ENCODE measurements at places on chromosomes 6 and 20.

GRCh38 chr6:106546261-106546690, 83.0 kb downstream of the RTN4IP1 start:
- no peak for DNase-seq

- no peak for DNase-seq
Measured at GRCh38 chr6:166330612-166331011, 11.7 kb downstream of the SFT2D1 start.

DNA sequence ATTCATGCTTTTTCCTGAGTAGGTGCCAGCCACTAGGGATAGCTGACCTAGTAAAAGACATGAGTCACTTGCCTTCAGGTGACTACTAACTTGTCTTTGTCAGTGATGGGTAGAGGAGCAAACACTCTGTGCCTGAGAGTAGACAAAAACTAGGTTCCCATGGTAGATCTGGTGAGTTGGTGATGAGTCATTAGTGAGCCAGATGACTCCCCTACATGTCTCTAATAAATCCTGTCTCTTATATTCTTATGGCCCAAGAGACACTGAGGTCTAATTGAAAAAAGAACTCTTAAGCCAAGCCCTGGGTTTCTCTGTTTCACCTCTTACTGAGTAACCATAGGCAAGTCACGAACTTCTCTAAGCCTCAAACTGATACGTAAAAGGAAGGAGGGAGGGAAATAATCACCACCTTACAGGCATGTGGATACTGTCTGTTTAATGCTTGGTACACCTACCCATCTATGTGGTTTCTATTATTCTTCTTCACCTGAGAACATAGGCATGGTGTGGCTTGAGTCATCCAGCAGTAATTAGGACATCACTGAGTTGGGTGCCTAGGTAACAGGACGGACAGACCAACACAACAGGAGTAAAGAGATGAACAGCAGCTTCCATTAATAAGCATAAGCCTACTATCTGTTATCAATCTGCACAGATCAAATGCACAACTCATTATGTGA, 20.3 kb downstream of the TTPAL start:
- DNase-seq, result no peak

DNA sequence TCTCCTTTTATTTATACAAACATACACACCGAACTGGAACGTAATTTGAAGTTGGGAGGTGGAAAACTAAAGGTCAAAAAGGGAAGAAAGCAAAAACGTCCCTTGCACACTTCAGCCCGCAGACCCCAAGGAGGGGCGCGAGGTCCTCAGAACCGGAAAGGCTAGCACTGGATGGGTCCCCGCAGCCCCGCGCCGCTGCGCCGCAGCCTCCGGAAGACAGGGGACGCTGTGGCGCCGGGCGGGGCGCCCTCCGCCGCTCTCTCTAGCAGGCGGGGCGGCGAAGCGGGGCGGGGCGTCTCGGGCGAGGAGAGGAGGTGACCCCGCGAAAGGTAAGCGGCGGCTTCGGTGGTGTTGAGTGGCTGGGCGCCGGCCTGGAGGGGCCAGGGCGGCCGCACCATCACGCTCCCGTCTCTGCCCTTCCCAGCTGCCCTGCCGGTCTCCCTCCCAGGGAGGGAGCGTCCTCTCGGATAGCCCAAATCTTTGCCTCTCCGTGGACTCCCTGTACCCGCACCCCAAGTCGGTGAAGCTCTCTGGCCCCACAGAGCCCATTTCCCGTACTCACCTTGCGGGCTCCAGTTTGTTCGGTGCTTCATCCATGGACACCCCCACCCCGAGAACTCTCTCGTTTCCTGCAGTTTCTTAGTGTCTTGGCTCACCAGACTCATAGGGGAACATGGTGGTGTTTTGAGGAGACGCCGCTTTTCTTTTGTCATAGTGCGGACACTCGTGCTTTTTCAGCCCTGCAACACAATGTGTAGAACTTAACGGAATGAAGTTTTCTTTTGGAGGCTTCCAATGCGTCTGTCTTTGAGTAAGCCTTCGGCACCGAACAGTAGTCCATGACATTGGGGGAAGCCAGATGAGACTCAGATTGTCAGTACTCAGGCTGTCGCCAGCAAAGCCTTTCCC, at the start of gene SMIM8:
TSS of gene SMIM8 (plus strand) at position 285 of the 909 bp plus-strand sequence. CDS start 14,444 bp downstream, outside the sequence.
- peak; percentile 83 for DNase-seq

DNA sequence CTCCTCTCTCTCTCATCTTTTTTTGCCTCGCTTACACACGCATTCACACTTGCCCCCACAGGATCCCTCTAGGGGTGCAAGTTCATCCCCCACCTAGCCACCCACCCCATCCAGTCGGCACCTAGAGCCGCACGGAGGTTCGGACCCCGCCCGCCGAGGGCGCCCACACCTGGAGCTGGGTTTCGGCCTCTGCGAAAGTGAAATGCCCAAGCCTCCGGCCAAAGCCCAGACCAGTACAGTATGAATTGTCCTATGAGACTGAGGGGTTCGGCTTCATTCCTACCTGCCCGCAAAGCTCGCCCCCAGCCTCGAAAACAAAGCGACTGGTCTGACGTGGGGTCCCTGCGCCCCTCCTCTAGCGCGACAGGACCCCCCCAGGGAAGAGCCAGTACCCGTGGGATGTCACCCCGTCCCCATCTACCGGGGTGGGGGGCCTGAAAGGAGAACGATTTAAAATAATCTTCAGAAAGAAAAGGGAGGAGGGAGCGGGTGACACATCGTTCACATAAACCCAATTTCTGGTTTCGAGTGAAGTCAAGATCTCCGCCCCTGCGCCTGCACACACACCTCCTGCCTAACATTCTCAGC, 1.5 kb downstream of the TFAP2A start:
- DNase-seq, result no peak

Measured in T-cell (primary cell).